Stimulated activated CD4-positive, alpha-beta T cell treated with anti-CD3 and anti-CD28 coated beads, TNF-alpha, amount 100 ng/mL, for 1 hour (primary cell): ENCODE measurements at places on chromosomes 2 and 18.

DNA sequence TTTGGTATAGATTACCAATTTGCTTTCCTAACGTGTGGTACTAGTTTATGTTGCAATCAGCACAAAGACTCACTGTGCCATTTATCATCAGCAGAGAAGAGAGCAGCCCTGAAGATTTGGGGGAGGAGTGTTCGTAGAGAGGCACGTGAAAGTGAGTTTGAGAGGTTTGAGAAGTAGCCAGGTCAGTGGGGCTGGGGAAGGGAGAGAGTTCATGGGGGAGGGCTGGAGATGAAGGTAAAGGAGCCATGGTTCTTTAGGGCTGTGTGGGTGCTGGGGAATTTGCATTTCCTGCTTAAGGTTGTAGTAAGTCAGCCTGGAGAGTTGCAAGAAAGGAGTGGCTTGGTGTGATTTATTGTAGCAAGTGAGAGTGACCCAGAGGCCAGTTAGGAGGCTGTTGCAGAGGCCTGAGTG lies 172.1 kb downstream of the NEDD4L start:
- DNase-seq: no peak

GRCh38 chr2:36597003-36597531 lies 901 bp downstream of the FEZ2 start:
- no peak for DNase-seq

DNA sequence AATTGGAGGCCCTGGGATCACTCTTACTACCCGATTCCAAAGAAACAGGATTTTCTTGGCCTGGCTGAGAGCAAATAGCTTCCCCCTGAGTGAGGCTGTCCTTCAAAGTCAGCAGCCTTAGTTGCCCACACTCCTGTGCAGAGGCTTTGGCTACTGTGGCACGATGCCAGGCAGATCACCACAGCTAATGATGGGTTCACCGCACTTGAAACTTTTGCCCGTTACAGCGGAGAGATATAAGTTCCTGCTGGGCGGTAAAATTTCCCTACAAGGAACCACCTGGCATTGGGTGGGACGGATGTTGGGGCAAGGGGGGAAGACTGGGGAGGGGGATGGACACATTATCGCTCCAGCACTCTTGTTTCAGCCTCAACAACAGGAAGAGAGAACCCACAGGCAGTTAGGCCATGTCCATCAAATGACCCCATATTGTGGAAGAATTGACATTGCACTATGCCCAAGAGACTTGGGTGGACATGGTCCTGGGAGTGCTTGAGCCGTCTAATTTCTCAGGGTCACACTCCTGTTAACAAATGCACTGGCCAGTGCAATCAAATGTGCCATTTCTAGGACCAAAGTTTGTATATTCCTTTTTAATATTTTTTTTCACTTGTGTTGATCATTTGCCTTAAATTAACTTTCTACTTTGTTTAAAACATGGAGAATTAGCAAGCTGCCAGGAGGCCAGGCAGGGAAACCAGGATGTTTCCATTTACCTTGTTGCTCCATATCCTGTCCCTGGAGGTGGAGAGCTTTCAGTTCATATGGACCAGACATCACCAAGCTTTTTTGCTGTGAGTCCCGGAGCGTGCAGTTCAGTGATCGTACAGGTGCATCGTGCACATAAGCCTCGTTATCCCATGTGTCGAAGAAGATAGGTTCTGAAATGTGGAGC lies 4.4 kb downstream of the IL1B start:
- no peak for DNase-seq

DNA sequence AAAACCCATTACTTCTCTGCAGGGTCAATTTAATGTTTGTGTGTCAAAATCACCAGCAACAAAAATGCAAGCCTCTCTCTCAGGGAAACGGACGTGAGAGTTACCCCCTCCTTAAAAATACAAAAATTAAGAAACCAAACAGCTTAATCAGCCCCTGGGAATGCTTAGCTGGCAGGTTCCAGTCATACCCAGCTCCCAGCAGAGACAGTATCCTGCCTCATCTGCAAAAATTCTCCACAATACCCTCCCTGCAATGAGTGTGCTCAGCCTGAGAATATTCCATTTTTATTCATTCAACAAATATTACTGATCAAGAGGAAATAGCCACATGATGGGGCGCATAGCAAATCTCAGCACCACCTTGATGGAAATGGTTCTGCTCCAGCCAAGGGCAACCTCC lies 36.3 kb downstream of the ST8SIA5 start:
- no peak for DNase-seq

DNA sequence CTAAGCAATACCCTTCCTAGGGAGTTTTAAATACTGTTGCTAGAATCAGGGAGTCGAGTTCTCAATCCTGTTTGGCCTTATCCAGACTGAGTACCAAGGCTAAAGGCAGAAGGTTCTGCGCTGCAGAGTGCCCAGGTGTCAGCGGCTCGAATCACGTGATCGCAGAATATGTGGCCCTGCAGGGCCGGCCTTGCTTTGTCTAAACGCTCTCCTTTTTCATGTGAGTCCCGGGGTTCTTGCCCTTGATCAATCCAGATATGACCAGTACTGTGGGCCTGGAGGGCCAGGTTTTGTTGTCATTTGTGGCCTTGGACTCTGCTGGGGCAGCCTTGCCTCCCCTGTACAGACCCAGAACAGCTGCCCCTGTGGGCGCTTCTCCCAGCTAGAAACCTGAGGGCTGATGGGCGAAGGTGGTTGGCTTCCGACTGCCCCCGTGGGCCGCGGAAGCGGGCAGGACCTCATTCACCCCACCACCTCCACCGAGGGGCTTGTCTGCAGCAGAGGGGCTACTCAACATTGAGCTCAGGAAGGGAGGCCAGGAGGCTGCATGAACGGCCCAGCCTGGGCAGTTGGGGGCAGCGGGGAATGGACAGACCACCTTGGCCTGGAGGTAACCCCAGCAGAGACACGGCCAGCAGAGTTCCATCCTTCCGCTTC lies 225.0 kb downstream of the ALPK2 start:
- DNase-seq: no peak

DNA sequence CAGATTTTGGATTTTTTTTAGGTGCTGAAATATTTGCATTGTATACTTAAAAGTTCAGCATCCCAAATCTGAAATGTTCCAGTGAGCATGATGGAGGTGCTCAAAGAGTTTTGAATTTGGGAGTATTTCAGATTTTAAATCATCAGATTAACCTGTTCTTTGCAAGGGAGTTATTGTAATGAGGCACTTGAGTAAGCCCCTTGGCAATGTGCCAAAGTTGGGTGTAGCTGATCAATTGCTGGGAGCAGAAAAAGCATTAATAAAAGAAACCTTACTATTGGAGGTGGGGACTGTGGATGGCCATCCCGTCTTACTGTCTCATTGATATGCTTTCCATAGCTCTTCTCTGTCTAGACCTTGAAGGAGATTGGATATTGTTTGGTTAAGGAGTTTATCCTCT lies 28.3 kb downstream of the MALT1 start:
- DNase-seq: no peak

GRCh38 chr18:6836331-6836730 lies 106.8 kb downstream of the ARHGAP28 start:
- DNase-seq: no peak

- DNase-seq: no peak
Measured at GRCh38 chr2:183490914-183491313, 366.7 kb downstream of the NUP35 start.

- DNase-seq: no peak
Measured at GRCh38 chr2:29492701-29493100, 377.5 kb downstream of the CLIP4 start.

DNA sequence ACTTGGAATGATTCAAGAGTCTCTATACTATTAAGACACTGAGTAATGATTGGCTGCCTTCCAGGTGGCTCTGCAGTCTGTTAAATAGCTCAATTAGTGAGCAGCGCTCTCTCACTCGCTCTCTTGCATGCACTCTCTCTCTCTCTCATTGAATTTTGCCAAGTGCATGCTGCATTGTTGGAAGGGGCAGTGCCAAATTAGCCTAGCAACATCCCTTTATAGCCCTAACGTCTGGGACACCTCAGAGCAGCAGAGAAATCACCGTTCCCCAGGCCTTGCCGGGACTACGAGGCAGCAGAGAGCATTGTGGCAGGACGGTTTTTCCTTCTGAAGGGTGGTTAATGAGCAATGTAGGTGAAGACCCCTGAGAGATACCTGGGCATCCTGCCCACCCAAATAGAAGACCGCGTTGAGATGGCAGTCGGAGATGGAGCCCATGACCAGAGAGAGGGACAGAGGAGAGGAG lies 447.6 kb upstream of the POU3F3 start:
- DNase-seq: no peak

- no peak for DNase-seq
Measured at GRCh38 chr2:224973112-224974016, 68.9 kb downstream of the DOCK10 start.

DNA sequence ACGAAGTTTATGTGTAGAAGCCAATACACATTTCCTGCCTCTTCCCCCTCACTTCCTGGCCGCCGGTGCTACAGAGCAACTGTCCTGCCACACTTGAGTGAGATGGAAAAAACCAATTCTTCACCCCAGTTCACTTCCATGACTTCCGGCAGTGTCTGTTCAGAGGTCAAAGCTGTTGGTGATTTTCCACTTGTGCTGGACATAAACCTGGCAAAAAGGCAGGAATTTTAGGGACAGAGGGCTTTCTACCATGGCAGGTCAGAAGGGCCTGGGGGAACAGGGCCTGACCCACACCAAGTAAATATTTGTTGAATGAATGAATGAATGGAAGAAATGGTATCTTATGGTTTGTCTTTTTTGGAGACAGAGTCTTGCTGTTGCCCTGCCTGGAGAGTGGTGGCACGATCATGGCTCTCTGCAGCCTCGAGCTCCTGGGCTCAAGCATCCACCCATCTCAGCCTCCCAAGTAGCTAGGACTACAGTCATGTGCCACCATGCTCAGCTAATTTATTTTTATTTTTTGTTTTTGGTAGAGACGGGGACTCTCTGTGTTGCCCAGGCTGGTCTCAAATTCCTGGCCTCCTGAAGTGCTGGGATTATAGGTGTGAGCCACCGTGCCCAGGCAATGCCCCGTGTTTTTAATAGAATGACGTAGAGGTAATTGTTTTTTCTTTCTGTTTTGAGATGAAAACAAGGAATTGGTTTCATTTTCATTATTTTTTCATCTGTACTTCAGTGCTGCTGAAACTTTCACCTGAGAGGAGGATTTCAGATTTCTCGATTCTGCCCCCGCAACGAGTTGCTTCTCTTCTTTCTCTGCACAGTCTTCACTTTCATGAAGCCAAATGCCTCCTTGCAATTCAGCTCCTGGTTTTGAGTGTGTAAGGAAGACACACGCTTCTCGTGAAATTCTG lies 48.0 kb upstream of the LPIN2 start:
- DNase-seq: no peak

- DNase-seq: peak; percentile 88
Measured at GRCh38 chr18:3013024-3013804, at the start of gene LPIN2. Gene LPIN2 (minus strand): TSS chr18:3013144. CDS start chr18:2960840, 52,304 bp downstream.

DNA sequence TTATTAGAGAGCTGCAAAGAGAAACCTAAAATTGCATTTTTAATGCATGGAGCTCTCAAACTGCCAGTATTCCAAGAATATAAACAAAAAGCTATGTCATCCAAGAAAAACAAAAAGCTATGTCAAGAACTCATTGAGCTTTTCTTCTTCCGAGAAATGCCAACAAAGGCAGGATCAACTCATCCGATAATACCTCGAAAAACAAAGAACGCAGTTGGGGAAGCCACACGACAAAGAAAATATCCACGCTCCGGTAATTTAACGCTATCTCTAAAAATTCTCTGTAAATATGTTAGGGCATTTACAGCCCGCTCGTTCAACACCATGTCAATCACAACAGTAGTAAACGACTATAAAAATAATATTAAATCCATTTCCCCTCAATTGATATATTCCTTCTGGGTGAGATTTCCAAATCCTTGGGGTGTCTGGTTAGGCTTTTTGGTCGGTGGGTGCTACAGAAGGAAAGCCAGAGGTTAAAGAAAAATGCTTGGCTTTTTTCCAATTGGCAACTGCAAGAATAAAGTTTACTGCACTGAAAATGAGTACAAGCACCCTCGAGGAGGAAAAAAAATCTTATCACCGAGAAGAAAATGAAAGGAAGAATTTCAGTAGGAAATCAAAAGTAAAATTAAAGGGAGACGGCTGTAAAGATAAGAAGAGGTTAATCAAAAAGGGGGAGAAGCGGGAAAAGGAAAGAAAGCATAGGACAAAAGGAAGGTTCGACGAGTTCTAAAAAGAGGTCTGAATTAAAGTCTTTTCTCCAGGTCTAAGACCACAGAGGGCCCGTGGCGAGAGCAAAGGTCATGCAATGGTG lies 856 bp downstream of the TIA1 start:
- no peak for DNase-seq

GRCh38 chr2:19848029-19848750 lies 53.6 kb downstream of the TTC32 start:
- DNase-seq: no peak

GRCh38 chr2:111638274-111638877 lies 245.6 kb downstream of the ANAPC1 start:
- DNase-seq: no peak

- DNase-seq: no peak
Measured at GRCh38 chr18:58041633-58042032, 2.4 kb upstream of the NEDD4L start.

DNA sequence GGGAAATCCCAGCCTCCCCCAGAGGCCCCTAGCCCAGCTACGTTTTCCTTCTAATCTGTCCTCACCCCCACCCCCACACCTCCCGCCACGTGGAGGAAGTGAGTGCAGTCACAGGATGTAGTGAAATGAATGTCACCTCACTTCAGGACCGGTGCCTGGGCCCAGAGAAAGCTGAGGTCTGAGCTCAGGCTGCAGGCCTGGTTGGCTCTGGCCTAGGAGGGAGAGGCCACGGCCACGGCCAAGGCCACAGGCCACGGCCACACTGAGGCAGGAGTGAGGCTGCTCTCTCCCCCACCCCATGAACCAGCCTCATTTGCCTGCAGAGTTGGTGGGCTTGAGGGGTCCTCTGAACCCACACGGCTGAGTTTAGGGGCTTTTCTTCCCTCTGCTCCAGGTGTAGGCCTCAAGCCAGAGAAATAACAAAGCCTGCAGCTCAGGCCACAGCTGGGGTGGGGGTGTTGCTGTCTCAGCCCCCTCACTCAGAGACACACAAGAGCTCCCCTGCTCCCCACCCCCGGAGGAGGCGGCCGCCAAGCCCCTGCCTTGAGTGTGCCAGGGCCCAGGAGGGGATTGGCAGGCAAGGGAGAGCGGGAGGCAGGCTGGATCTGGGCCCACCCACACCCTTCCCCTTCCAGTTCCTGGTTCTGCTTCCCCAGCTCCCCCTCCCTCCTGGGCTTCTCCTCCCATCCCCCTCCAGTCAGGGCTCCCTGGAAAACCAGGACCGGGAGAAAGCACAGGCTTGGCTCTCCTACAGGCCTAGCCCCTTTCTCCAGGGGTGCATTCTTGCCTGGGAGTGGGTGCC lies 27.0 kb downstream of the DNMT3A start:
- DNase-seq: no peak

GRCh38 chr2:64137996-64138395 lies 6.2 kb downstream of the PELI1 start:
- DNase-seq: no peak

DNA sequence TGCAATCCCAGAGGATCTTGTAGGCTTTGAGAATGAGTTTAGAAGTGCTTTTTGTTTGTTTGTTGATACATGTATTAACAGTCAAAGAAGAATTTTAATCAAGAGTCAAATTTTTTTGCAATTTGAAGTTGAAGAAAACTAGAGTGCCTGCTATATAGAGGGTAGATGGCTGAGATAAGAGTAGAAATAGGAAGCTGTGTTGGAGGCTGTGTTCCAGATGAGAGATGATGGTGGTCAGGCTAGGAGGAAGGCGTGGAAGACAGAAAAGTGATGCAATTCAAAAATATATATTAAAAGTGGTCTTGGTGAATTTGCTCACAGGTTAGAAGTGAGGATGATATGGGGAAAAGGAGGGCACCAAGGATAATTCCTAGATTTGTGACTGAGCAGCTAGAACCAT lies 978.3 kb downstream of the BCL11A start:
- DNase-seq: no peak

GRCh38 chr2:36859366-36859792 lies 107.0 kb downstream of the STRN start:
- DNase-seq: no peak

GRCh38 chr2:145764631-145765030 lies 1244.7 kb upstream of the ZEB2 start:
- DNase-seq: no peak
